HCT116 (cell line): ENCODE measurements at places on chromosomes 3 and 15.
A peak's percentile ranks its signal among the peaks of the same experiment; 100 is the strongest.

- DNase-seq, result no peak
Measured at GRCh38 chr3:119359476-119360326, 65.5 kb downstream of the ARHGAP31 start.

GRCh38 chr15:92050220-92050898, 196.9 kb downstream of the SLCO3A1 start:
- DNase-seq, result no peak

DNA sequence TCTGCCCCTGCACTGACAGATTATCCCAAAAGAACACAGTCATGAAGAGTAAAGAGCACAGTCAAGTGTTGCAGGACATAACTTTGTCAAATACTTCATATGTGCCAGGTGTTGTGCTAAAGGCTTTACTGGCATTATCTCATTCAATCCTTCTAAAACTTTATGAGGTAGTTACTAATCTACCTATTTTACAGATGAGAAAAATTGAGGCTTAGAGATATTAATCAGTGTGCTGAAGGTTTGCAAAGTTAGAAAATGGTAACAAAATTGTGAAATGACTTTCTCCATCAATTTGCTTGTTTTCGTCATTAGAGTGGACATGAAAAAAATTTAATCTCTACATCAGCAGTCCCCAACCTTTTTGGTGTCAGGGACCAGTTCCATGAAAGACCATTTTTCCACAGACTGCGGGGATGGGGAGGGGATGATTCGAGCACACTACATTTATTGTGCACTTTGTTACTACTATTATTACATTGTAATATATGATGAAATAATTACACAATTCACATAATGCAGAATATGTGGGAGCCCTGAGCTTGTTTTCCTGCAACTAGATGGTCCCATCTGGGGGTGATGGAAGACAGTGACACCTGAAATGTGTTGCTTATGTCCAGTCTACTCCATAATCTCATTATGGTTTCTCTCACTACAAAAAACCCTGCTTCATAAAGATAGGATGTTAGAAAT, 8.6 kb upstream of the CAPN7 start:
- DNase-seq, result no peak

DNA sequence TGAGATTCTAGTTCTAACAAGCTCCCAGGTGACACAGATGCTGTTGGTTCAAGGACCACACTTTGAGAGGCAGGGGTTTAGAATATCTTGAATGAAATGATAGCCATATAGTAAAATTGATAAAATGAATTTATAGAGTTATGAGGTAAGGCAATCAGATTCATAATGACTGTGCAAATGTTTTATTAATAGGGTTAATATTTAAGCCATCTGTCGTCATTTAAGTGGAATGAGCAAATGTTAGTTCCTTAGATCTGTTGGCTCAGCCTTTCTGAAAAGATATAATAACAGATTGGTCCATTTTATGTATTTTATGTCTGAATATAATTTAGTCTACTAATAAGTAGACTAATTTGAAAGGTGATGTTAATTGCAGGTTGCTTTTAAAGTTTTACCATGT, 12.9 kb downstream of the REC114 start:
- DNase-seq, result no peak

DNA sequence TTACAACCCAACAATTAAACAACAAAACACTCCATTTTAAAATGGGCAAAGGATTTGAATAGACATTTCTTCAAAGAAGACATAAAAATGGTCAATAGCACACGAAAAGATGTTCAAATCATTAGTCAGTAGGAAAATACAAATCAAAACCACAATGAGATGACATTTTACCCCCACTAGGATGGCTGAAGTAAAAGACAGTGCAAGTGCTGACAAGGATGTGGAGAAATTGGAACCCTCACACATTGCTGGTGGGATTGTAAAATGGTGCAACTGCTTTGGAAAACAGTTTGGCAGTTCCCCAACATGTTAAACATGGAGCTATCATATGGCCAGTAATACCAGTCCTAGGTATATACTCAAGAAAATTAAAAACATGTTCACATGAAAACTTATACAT, 11.6 kb downstream of the GALNT15 start:
- DNase-seq, result no peak

DNA sequence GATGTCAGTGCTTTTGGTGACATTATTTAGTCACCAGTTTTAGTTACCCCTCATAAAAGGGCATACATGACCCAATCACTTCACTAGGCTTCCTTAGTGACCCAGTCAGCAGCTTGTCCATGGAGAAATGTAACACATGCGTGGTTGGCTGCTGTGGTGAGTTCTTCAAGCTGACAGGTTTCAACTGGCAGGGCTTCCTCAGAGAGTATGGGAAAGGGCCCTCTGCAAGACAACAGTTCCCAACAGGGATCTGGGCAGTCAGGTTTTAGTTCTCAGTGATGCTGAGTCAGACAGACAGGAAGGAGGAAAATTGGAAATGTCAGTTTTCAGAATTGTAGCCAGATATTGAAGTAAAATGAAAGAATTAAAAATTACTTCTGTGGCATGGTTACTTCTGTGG, 282.5 kb downstream of the TBL1XR1 start:
- DNase-seq, result no peak

DNA sequence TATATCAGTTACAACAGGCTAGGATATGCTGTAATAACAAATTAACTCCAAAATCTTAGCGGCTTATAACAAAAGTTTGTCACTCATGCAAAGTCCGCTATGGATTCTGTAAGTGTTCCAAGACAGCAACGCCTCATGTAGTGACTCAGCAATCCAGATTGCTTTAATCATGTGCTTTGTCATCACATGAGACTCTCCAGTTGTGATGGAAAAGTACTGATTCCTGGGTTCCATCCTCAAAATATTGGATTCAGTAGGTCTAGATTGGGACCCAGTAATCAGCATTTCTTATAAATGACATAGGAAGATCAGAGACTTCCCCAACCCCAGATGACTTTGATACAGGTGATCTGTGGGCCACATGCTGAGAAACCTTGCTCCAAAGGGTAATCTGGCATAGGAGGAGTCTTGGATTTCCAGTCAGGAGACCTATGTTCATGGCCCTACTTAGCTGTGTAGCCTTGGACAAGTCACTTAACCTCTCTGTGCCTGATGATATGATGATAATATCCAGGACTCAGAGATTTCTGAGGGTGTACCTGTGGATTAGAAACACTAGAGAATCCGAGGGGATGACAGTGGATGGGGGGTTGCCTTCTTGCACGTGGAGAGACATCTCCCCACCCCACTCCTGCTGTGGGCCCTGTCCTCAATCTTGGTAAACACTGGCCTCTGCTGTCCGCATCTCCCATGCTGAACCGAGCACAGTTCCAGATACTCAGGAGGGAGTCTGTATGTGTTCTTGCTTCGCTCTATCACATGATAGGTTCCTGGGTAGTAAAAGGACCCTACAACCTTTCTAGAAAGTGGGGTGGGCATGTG, 65.5 kb downstream of the CORO2B start:
- DNase-seq, result peak; percentile 22

DNA sequence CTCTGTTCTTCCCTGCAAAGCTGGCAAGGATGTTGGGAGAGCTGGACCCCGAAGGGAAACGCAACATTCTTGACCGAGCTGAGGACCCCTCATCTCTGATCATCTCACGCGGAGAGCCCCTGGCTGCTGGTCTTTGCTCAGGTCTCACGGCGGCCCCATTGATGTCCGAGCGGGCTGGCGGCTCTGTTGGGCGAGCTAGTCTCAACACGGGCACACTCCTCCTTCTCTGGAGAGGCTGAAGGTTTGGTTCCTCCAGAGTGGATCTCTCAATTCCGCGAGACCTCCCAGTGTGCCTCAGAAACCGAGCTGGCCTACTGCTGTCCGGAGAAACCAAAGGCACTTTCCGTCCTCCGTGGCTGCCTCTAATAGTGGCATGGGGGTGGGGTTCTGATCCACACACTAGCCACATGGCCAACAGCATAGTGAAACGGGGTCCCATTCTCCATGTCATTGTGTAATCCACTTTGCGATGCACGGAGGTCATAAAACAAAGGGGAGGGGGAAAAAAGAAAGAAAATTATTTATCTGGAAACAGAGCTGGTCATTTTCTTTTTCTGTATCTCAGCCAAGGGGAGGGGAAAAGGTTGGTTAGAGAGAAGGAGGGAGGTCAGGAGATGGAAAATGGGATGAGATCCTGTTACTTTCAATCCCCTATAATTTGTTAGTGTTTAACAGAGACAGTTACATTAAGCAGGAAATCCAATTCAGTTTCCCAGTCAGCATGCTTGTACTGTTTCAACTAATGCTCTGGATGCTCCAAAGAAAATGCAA, 1.3 kb downstream of the CCDC80 start:
- DNase-seq, result no peak

GRCh38 chr15:62929000-62929357, 113.6 kb upstream of the TPM1 start:
- DNase-seq, result peak; percentile 10

GRCh38 chr3:181610083-181610972, 101.4 kb upstream of the SOX2 start:
- no peak for DNase-seq

DNA sequence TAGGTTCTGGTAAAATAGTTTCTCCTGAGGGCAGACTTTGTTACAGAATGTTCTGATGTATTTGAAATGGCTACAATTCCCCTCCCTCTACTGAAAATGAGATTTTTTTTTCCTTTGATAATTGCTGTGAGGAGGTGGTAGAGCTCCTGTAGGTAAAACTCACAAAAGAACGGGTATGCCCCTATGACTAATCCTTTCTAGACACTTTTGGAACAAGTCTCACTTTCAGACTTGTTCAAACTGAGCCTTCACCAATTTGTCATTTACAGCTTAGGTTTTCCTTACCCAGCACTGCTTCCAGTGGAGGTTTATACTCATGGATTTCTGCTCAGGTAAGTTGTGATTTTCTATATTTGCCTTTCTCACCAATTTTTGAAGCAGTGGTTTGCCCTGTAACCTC, 115.6 kb downstream of the NLGN1 start:
- no peak for DNase-seq

- peak; percentile 82 for DNase-seq
Measured at GRCh38 chr3:190862209-190863118, at the start of gene GMNC. TSS of gene GMNC (minus strand) at chr3:190862694. CDS start at chr3:190862615, 79 bp downstream.

- DNase-seq, result no peak
Measured at GRCh38 chr3:142650001-142650693, 54.0 kb downstream of the PLS1 start.

- no peak for DNase-seq
Measured at GRCh38 chr3:47002171-47003055, 22.9 kb downstream of the NBEAL2 start.

GRCh38 chr3:105157766-105158085, 209.0 kb upstream of the ALCAM start:
- DNase-seq, result no peak

DNA sequence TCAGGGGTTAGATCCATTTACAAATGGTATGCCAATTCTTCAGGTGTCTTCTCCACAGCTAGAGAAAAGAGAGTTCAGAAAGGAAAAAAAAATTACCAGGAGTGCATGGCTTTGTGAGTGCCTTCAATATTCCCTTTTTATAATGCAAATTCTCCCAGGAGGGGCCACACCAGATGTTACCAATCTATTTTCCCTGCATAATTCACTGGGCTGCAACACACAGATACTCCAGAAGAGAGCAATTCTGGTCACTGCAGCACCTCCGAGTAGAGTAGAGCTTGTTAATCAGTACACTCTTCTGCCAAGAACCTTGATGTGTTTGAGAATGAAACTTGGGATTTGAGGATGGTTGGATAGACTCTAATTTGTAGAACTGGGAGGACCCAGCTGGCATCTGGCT, 80.7 kb upstream of the SPRED1 start:
- DNase-seq, result no peak

GRCh38 chr3:166864473-166865467, 515.3 kb downstream of the ZBBX start:
- DNase-seq, result no peak

GRCh38 chr3:160005004-160005403, 16.4 kb downstream of the IL12A start:
- DNase-seq, result no peak

- no peak for DNase-seq
Measured at GRCh38 chr3:125643172-125643571, 47.9 kb upstream of the OSBPL11 start.

- DNase-seq, result no peak
Measured at GRCh38 chr3:33722626-33723370, 4.7 kb upstream of the CLASP2 start.

GRCh38 chr3:171995486-171995885, 43.9 kb upstream of the FNDC3B start:
- DNase-seq, result no peak

DNA sequence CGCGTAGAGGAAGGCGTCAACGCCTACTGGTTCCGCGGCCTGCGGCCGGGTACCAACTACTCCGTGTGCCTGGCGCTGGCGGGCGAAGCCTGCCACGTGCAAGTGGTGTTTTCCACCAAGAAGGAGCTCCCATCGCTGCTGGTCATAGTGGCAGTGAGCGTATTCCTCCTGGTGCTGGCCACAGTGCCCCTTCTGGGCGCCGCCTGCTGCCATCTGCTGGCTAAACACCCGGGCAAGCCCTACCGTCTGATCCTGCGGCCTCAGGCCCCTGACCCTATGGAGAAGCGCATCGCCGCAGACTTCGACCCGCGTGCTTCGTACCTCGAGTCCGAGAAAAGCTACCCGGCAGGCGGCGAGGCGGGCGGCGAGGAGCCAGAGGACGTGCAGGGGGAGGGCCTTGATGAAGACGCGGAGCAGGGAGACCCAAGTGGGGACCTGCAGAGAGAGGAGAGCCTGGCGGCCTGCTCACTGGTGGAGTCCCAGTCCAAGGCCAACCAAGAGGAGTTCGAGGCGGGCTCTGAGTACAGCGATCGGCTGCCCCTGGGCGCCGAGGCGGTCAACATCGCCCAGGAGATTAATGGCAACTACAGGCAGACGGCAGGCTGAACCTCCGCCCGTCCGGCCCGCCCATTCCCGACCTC, 4.1 kb downstream of the ISLR2 start:
- no peak for DNase-seq

DNA sequence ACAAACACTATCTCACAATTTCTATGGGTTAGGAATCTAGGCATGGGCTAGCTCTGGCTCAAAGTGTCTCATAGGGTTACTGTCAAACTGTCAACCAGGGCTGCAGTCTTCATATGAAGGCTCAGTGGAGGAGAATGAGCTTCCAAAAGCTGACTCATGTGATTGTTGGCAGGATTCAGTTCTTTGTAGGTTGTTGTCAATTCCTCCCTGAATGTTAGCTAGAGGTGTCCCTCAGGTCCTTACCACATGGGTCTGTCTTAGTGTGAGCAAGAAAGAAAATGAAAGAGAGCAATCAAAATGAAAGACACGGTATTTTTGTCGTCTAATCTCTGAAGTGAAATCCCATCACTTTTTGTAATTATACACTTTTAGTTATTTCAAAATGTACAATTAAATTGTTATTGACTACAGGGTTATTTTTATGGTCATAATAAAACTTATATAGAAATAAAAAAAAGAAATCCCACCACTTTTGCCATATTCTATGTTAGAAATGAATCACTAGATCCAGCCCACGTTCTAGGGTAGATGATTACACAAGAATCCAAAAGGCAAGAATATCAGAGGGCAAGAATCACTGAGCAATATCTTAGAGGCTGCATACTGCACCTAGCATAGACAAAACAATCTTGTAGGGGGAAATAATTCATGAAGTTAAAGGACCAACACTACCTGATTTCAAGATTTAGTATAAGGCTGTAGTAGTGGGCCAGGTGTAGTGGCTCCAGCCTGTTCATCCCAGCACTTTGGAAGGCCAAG, 8.4 kb downstream of the ACSBG1 start:
- DNase-seq, result no peak
